ENCODE measurements at places on chromosomes 11 and 22.
A peak's percentile ranks its signal among the peaks of the same experiment; 100 is the strongest.

DNA sequence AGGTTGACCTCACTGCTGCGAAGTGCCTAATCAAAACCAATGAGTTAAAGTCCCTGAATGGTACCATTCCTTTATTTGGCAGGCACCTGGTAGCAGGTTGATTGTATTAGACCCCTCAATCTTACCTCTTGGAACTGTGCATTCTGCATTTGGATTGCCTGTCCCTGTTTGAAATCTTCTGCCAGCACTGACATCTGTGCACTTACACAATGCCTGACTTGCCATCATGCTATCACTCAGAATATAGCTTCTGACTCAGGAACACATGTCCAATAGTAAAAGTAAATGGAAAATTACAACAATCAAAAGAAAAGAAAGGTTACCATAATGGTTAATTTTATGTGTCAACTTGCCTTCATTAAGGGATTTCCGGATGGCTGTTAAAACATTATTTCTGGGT lies 366.0 kb upstream of the PDGFD start:
- DNase-seq, result no peak

GRCh38 chr11:115653076-115653475 lies 148.9 kb upstream of the CADM1 start:
- no peak for DNase-seq

DNA sequence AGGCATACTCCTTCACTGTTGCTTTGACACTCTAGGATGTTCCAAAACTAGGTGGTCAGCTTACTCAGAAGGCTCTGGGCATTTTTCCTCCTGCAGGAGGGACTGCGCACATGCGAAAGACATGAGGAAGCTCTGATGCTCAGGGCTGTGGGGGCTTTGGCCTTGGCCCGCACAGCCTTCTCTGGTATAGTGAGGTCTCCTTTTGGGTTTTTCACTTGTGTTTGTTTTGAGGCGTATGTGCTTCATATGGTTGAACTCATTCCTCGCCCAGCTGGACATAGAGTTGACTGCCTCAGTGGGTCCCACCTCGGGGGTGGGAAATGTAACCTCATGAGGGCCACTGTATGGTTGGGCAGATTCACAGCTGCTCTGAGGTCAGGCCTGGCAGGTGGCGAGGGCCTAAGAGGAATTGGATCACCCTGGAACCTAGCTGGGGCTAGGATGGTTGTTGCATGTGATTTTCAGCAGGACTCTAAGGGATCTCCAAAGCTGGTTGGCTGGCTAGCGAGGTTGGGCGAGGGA lies 63.7 kb downstream of the PTPRJ start:
- DNase-seq, result no peak

- no peak for DNase-seq
Observed at GRCh38 chr22:47367107-47367690, 604.7 kb downstream of the TBC1D22A start.

GRCh38 chr11:94845622-94846021 lies 77.5 kb downstream of the AMOTL1 start:
- DNase-seq, result peak; percentile 43

DNA sequence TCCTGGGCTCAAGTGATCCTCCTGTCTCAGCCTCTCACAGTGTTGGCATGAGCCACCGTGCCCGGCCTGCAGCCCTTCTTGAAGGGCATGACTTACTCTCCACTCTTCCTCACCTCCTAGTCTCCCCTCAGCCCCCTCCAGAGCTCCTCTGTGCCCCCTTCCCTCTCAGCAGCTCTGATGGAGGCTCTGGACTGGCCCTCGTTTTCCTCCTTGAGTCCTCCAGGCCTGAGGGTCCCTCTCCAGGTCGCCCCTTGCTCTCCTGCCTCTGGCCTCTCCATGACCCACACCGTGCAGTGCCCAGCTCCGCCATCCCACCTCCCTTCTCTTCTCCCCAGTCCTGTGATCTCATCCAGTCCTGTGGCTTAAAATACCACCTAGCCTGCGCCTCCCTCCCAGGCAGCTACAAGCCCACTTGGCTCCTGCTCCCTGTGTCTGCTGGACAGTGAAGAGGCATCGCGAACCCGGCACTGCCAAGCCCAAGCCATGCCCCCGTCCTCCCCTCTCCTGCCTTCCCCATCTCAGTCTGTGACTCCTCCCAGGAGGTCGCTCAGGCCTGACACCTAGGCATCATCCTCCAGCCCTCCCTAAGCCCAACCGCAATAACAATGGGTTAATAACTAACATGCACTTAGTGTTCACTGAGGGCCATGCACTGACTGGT lies 11.9 kb downstream of the KCNJ4 start:
- no peak for DNase-seq

GRCh38 chr22:49964136-49965090 lies 3.8 kb downstream of the PIM3 start:
- DNase-seq, result no peak

All from astrocyte of the spinal cord (primary cell).